Breast epithelium (tissue), 4 donors: ENCODE measurements at places on chromosomes 4 and X. TPM values are rescaled to one million over a fixed set of nuclear protein-coding genes. Genes with fewer than 3 reads are reported as not detected.

SLC9A6 gene
- 12.5 TPM for total RNA-seq

SORCS2 gene
- total RNA-seq: 1.3 TPM

HEPH gene
- total RNA-seq: 8.8 TPM

MBNL3 gene
- 7.5 TPM for total RNA-seq

RRH gene
- 0.66 TPM for total RNA-seq

DNA sequence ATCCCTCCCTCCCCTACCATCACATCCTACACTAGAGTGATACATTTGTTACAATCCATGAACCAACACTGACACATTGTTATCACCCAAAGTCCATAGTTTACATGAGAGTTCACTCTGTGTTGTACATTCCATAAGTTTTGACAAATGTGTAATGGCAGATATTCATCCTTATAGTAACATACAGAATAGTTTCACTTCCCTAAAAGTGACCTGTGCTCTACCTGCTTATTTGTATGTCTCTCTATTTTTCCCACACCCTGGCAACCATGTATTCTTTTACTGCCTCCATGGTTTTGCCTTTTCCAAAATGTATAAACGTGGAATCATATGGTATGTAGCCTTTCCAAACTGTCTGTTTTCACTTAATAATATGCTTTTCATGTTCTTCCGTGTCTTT is 42.2 kb upstream of the HPGD start:
- no peak for DNase-seq

GRCh38 chr4:24750106-24750505 is 45.3 kb upstream of the SOD3 start:
- DNase-seq: no peak

DNA sequence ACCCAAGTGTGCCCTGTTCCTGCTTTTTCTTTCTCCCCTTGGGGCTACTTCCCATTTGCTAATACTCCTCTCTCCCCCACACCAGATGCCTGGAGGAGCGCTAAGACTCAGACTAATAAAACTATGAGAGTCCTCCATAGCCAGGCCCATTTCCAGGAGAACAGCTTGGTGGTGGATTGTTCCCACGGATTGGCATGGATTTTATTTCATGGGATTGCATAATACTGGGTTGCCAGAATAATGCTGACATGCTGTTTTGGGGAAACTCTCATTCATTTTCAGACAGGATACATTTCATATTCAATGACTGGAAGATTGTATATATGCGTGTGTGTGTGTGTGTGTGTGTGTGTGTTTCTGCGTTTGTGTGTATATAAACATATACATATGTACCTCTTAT is 447.5 kb upstream of the PITX2 start:
- DNase-seq: no peak

DNA sequence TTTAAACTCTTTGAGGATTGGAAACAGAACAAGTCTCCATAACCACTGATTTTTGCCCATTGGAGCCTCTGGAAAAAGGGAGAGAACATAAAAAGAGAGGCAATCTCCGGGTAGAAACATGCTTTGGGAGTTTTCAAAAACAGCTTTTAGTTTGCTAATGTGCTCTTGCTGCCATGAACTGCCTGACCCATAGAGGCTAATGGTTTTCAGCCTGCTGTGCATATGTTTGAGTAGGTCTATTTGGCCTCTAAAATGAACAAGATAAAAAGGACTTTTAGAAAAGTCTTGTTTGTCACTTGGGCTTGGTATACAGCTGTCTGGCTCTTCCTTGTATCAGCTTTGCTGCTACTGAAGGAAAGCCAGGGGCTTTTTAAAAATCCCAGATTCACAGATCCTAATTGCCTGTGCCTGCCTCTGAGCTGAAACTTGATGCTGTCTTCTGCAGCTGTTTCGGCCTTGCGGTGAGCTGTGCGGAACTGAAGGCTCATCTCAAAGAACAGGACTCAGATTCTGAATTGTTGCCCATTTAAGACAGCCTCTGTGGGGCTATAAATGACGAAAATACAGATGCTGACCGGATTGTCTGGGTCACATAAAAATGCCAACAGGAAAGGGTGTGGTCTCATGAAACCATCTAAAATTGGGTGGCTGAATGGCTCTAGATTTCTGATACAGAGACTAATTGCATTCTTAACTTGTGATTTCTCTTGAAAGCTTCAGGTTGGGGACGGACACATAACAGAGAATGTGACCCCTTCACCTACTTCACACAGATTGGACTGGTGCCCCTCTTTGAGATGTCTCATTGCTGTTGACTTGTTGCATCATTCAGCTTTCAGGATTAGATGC is 18.4 kb upstream of the ZNF41 start:
- DNase-seq: no peak

- DNase-seq: no peak
Measured at GRCh38 chrX:20500949-20501348, 234.2 kb upstream of the RPS6KA3 start.

- DNase-seq: no peak
Measured at GRCh38 chr4:41602886-41603498, 65.0 kb downstream of the LIMCH1 start.

DNA sequence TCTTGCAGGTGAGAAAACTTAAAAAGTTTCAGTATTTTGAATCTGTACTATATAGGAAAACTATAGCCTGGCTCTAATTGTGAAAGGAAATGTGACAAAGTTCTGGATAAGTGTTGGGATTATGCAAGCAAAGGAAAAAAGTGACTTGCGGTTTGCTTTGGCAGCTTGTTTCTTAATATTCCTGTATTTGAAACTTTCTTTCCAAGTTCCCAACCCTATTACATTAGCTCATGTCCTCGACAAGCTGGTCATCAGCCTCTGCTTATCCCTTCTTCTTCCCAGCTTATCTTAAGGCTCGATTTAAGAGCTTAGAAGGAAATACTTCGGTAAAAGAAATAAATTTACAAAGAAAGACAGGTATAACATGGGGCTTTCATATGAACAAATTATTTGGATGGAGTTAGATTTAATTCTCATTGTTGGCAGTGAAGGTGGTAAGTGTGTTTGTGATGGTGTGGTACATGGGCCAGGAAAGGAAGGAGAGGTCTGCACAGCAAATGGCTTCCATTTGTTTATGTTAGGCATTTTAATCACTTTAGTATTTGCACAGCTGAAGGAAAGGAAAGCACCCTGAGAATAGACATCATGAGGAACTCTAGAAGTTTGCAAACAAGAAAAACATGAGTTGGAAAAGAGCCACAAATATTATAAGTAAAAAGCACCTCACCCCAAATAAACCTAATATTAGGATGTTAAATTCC is 5.1 kb upstream of the MYOZ2 start:
- no peak for DNase-seq

- no peak for DNase-seq
Measured at GRCh38 chr4:54315561-54316538, 86.8 kb downstream of the PDGFRA start.

- no peak for DNase-seq
Measured at GRCh38 chr4:153346031-153346430, 1.5 kb downstream of the MND1 start.

- DNase-seq: no peak
Measured at GRCh38 chrX:106903856-106904528, 851 bp upstream of the RIPPLY1 start.

DNA sequence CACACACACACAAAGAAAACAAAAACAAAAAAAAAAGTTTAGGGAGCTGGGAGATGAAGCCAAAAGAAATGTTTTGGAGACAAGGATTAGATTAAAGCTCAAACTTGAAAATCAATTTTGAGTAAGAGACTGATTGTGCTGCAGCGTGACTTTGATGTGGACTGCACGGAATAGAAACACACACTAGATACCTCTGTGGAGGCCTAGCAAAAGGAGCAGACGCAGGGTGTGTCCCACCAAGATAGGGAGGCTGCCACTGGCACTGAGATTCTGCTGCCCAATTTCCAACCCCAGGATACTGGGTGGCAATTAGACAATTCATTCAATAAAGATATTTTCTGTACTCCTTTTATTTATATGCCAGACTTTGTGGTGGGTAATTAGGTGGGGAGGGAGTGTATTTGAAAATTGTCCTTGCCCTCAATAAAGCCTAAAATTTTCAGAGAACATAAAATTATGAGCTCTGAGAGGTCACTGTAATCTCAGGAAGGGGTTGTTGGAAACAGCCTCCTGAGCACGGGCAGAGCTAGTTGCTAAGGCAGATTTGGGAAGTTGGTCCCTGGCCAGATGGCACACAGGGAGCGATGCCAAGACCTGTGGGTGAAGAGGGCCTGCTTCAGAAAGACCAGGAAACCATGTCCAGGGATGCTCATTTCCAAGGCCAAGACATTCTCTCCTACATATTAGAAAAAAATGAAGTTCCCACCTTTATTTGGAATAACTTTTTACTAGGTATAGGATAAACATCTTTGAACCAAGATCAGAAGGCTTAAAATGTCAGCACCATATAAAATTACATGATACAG is 1.9 kb upstream of the PPP3CA start:
- DNase-seq: peak; percentile 41

GRCh38 chrX:115912372-115912897 is 258.1 kb upstream of the AGTR2 start:
- DNase-seq: no peak

DNA sequence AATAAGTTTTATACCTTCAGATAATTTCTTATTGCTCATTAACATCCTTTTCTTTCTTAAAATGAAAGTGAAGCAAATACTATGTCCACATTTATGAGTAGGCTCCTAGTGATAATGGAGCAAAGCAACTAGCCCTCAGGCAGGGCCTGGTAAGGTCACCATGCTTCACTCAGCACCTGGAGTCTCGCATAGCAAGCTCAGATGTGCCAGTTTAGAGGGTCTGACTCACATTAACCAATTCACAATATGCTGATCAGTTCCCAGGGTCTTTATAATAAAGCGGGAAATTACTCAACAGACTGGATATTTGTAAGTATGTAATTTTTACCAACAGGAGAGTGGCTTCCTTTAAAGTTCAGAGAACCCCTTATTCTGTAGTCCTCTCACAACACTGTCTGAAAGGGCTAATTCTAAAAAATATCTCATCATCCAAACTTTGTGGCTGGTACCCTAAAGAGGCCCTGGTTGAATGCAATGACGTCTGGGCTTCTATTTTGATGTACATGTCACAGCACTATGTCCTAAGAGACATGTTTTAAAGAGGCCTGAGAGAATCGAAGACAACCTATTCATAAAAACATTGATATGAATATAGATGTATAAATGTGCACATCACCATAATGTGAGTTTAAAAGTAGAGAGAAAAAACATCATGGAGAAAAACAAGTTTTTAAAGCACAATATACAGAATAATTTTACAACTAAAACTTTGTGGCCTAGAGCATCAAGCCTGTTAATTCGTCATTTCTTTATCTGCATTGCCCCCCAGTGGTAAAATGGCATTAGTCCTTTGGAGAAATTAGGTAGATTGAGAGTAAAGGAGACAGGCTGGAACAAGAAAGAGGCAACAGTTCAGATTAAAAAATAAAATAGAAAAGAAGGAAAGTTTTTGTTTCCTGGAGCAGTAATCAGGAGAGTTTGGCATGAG is 44.3 kb downstream of the IL21 start:
- no peak for DNase-seq

GRCh38 chr4:109631532-109632108 is 71.6 kb downstream of the MCUB start:
- no peak for DNase-seq

DNA sequence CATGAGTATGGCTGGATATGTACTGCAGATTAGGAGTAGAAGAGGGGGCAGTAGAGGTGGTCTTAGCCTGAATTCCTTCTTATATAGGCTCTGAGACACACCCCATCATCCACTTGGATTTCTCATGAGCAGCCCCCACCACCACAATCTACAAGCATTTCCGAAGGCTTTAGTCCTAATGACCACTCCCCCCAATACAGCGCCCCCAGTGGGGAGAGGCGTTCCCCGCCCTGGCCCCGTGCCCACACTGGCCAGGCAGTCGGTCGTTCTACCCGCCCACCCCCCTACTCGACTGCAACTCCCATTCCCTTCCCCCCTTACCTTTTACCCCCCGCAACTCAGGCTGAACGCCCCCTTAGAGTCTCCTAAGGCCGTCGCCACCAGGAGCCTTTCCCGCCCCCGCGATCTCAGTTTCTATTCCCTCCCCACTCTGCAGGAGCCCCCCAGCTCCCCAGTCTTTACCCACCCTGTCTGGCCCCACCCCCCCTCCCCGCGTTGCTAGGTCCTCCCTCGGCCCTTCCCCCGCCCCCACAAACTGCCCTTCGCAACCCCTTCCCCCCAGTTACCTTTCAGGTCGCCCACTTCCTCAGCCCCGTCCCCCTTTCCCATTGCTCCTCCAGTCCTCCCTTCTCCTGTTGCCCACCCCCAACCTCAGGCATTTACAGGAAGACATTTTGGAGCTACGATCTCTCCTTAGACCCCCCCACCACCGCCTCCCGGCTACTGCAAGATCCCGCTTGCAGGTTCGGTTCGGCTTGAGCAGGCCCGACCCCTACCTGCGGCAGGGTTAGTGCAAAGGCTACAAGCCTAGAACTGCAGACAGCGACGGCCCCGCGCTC is 468 bp downstream of the ZMYM3 start:
- DNase-seq: no peak

- DNase-seq: no peak
Measured at GRCh38 chrX:78708262-78708661, 39.3 kb upstream of the LPAR4 start.

DNA sequence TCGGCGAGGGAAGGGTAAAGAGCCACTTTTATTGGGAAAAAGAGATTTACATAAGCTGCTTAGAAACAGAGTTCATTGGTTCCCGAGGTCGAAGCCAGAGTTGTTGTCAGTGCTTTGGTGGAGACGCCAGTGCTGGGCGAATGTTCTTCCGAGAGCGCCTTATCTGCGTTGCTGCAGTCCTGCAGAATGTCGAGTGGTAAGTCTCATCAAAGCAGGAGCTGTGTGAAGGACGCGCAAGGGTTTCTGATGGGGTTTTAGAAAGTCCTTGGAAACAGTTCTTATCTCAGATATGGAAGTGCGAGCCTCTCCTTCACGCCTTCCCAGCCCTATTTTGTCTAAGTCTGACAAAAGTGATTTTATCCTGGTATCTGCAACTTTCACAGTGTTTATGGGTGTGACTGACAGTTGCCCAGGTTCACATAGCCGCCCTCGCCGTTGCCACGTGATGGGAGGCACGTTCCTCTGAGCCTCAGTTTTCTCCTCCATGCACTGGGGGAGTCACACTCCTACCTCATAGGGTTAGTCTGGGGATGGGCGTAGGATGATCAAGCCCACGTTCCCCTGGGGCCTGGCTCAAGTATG is 47.3 kb upstream of the NSG1 start:
- DNase-seq: no peak

- DNase-seq: no peak
Measured at GRCh38 chr4:75737398-75737797, 13.0 kb downstream of the USO1 start.

DNA sequence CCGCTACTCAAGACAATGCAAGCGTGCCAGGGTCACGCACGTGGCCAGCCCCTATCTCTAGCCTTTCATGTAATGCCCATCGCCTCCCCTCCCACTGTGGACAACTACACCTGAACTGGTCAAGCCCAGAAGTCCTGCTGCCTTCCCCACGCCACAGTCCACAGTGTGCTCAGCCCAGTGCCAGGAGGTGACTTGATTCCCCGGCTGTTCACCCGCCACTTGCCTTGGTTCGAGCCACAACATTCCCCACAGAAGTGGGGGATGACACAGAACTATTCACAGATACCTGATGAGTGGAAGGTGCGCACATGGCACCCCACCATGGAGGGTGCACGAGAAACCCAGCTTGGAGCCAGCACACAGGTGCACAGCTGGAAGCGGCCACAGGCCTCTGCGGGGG is 6.8 kb downstream of the ARHGAP4 start:
- DNase-seq: no peak

- DNase-seq: no peak
Measured at GRCh38 chrX:1727531-1728027, 112.7 kb downstream of the ASMT start.

GRCh38 chr4:156169011-156169410 is 215.3 kb upstream of the CTSO start:
- no peak for DNase-seq

GRCh38 chrX:122269243-122269781 is 914.8 kb upstream of the GRIA3 start:
- no peak for DNase-seq

- DNase-seq: no peak
Measured at GRCh38 chr4:39004758-39005157, 27.5 kb downstream of the TMEM156 start.
